AG04449 (cell line): ENCODE measurements at places on chromosomes 3 and 15.
A peak's percentile ranks its signal among the peaks of the same experiment; 100 is the strongest.

- no peak for DNase-seq
Measured at GRCh38 chr15:35309886-35310285, 224.8 kb upstream of the NANOGP8 start.

- no peak for DNase-seq
Measured at GRCh38 chr3:156685752-156686151, 11.4 kb downstream of the TIPARP start.

GRCh38 chr3:160226026-160226907, 1.0 kb downstream of the C3orf80 start:
- no peak for DNase-seq

DNA sequence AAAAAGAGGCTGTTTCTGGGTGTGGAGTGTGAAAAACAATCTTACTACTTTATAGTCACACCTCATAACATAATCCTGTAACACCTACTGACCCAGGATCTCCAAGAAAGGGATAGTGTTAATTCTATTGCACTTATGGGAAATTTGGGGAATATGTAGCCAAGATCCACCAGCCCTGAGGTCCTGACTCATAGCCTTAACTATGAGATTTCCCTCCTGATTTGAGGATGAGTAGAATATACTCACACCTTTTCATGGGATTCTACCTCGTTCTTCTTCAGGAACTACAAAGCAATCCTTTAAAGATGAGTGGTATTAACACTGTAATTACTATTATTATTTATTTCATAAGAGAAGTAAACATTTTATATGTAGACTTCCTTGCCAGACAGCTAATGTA, 315.2 kb downstream of the MECOM start:
- DNase-seq = no peak

DNA sequence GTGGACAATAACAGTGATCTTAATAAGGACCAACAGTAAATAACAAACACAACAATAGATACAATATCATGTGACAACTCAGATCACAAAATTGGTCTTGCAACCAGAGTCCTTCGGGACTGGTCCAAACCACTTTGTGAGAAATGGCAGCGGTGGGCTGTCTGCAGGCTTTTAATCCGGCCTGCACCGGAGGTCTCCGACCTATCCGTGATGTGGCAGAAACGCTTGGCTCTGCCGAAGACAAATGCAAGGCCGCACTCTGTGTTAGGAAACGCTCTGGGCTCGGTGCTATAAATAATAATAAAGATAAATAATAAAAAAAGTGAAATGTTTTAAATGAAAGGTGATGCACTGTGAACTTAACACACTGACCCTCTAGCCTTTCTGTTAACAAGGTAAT, 810.6 kb upstream of the NR2F2 start:
- no peak for DNase-seq

GRCh38 chr3:164852866-164853265, 225.4 kb downstream of the SI start:
- no peak for DNase-seq

DNA sequence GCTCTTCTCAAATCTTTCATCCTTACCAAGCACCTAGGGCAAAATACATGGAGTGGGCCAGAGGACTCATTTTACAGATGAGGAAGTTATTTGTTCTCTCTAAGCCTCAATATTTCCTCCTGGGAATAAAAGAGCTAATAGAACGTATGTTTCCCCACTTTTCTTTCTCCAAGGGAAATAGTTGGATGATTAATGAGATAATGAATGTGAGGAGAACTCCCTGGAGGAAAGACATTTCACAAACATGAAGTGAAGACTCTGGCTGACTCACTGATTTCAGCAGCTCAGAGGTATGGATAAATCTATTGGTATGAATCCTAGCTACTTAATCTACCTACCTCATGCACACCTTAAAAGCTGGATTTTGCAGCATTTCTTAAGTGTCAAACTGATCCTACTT, 98.4 kb downstream of the ECT2 start:
- peak; percentile 16 for DNase-seq

DNA sequence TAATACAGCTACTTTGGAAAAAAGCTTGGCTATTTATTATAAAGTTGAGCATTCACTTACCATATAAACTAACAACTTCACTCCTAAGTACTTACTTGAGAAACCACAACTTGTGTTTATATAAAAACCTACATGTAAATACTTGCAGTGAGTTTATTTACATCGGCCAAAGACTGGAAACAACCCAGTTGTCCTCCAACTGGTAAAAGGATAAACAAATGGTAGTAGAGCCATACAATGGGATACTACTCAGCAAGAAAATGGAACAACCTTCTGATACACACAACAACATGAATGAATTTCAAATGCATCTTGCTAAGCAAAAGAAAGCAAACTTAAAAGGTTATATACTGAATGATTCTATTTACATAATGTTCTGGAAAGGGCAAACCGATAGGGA, 63.7 kb downstream of the SLC7A14 start:
- no peak for DNase-seq

- peak; percentile 97 for DNase-seq
Measured at GRCh38 chr3:14210843-14211594, 32.4 kb downstream of the LSM3 start.

DNA sequence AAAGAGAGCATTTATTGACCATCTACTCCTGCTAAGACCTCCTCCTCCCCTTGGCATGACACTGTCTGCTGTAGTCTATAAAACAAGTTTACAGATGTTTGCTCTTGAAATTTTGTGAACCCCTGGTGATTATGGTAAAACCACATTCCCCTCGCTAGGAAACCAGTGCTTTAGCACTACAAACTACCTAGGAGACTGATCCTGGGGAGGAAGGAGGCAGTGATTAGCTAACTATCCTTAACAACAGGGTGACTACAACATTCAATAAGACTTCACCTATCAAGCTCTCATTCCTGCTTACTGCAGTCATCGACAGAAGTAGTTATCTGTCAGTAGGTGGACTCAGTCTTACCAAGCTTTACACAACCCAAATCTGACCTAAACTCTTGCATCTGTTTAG, 371.3 kb downstream of the TUSC7 start:
- DNase-seq = no peak

GRCh38 chr3:32568953-32569352, 1.7 kb downstream of the DYNC1LI1 start:
- no peak for DNase-seq

DNA sequence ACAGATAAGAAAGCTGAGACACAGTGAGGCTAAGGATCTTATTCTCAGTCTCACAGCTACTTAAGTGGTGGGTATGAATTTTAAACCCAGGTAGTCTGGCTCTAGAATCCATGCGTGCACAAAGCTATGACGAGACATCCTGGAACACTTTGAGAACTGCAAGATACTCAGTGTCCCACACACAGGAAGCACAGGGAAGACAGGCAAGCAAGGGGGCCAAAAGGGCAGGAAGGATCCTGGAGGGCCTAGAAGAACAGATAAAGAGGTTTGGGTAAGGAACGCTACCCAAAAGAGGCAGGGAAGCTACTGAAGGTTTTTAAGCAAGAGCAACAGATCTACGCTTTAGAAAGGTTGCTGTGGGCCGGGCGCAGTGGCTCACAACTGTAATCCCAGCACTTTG, 99.1 kb upstream of the HES1 start:
- no peak for DNase-seq

GRCh38 chr3:175913286-175913685, 1054.2 kb downstream of the NAALADL2 start:
- no peak for DNase-seq

DNA sequence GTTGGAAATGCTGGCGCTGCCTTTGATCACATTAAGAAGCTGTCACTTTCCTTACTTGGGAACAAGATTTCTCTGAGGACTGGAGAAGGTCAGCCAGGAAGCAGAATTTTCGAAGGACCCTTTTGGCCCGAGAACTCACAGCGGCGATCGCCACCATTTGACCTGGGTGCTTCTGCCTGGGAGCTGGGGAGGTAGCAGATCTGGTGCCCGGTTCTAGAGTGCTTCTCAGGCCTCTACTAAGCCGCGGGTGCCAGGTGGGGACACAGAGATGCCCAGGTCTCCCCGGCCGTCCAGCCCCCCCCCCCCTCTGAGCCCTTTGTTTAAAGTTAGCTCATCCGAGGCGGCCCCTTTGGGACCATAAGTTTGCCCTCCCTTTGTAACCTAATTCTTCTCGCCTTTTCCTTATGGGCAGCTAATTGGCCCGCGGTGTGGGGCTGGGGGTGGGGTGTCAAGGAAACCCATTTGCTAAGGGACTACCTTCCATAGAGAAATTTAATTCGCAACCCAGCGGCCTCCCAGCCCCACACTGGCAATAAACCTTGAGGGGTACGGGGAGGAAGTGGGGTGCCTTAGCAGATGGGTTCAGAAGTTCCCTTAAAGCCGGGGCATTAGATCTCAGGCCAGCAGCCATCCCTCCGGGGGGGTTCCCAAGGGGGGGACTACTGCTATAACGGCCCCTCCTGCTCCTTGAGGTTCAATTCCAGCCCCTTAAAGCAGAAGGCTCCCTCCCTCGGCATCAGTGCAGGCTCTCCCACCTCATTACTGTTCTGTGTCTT, 1.9 kb downstream of the GATA2 start:
- DNase-seq = no peak

- no peak for DNase-seq
Measured at GRCh38 chr3:51605938-51606337, 65.1 kb upstream of the TEX264 start.

- DNase-seq = no peak
Measured at GRCh38 chr15:35126236-35126635, 41.1 kb upstream of the NANOGP8 start.

- DNase-seq = peak; percentile 72
Measured at GRCh38 chr3:186821429-186822387, 15.4 kb upstream of the RFC4 start.

DNA sequence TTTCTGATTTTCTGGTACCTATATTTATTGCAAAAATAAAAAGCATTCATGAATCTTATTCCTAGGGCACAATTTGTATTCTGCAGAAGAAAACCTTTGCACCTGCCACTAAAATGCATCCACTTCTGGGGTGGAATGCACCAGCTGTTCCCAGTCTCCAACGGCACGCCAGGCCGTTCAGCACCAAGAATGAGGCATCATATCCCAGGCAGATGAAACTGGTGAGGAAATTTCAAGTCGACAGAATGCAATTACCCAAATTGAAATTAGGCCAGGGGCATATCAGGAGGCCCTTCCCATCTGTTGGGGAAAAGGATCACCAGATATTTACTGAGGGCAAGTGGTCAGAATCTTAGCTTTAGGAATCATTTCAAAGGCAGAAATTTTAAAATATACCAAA, 13.6 kb upstream of the RBMS3 start:
- no peak for DNase-seq

- peak; percentile 60 for DNase-seq
Measured at GRCh38 chr3:157261000-157261399, 101.1 kb upstream of the CCNL1 start.

GRCh38 chr3:26260139-26260538, 362.4 kb upstream of the LRRC3B start:
- DNase-seq = no peak

- DNase-seq = no peak
Measured at GRCh38 chr3:63964681-63965485, 52.7 kb upstream of the SCAANT1 start.

- no peak for DNase-seq
Measured at GRCh38 chr3:186955898-186956696, 25.8 kb downstream of the ST6GAL1 start.

GRCh38 chr3:197508051-197508451, 47.7 kb downstream of the BDH1 start:
- no peak for DNase-seq

- DNase-seq = peak; percentile 38
Measured at GRCh38 chr3:176395240-176395639, 802.0 kb downstream of the TBL1XR1 start.

DNA sequence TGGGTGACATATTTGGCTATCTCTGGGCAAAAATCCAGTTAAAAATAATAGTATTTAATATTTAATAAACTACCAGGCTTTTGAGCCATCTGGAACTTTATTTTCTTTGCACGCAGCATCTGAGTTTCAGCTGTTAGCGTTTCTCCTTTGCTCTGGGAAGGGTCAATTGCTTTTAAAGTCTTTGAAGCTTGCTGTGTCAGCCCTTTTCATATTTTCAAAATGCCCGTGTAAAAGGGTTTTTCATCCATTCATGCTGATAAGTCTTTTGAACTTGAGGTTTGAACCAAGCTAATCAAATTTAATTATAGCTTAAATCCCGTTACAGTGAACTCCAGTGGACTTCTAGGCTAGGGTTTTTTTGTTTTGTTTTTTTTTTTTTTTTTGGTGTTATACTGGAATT, 79.1 kb downstream of the SLC25A26 start:
- no peak for DNase-seq

DNA sequence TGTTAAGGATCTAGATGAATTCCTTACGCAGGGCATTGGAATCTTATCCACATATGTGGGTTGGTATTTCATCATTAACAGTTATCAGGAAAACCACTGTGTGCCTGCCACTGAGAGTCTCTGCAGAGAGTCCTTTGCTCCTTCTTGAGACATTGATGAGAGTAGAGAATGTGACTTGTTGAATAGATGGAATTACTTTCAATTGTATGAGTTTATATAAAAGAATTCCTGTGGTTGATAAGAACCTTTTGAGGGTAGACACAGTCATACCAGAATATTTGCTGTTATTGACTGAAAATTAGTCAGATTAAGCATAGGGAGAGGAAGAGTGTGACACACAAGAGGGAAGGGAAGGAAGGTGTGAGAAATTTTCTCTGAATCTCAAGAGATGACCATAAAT, 30.8 kb downstream of the ARHGEF26 start:
- peak; percentile 52 for DNase-seq

GRCh38 chr3:67704322-67704721, 49.9 kb upstream of the SUCLG2 start:
- no peak for DNase-seq

- no peak for DNase-seq
Measured at GRCh38 chr3:175342196-175342595, 483.1 kb downstream of the NAALADL2 start.

DNA sequence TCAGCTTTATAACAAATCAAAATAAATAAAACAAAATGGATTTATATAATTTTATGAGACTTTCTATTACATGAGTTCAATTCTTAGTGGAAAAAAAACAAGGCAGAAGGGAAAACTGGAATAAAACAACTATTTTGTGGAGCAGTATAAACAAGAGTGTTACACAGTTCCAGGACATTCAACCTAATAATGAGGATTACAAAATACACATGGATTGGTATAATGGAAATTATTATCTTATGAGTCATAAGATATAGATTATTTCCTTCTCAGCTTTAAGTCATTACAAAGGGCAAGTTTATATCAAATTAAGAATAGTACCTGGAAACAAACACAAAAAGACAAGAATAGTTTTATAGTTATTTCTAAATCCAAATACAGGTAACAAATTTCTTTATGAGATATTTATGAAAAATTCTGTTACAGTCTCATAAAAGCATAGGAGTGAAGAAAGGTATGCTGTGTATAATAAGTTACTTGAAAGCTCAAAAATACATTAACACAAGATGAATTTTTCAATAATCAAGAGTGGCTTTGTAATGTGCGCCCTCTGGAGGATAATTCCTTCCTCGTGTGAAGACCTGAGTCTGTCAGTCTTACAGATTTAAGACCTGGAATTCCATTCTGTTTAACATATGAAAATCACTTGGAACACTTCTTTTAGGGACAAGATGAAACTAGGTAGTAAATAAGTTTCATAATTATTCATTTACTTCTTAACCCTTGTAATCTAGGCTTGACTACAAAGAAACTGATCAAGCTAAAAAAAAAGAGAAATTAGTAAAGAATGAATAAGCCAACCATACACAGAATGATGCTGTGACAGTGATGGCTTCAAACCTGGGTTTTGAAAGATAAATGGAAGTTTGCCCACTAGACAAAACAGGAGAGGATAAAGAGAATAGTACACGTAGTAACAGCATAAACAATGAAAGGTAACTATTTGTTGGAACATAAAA, 9.5 kb downstream of the COPS2 start:
- DNase-seq = no peak

GRCh38 chr3:69085833-69086722, 1.3 kb downstream of the ARL6IP5 start:
- peak; percentile 62 for DNase-seq

GRCh38 chr15:69853544-69853951, 244.2 kb downstream of the TLE3 start:
- peak; percentile 74 for DNase-seq
